Mesenteric fat pad (tissue), 1 donor: ENCODE measurements at places on chromosomes 2 and 18. TPM values are rescaled to one million over a fixed set of nuclear protein-coding genes. Genes with fewer than 3 reads are reported as not detected.

The CHRND gene
- not detected for total RNA-seq

The COX5B gene
- 221 TPM for total RNA-seq

The VSNL1 gene
- not detected for total RNA-seq

The CPLX4 gene
- not detected for total RNA-seq

The C1QL2 gene
- total RNA-seq: not detected

The CFAP53 gene
- total RNA-seq: 0.16 TPM

The TMEM198 gene
- 2.6 TPM for total RNA-seq

The KLHL29 gene
- total RNA-seq: 23.6 TPM

The LIMS2 gene
- 70.6 TPM for total RNA-seq
